ENCODE measurements at places on chromosomes 12 and 14. TPM values are rescaled to one million over a fixed set of nuclear protein-coding genes. Genes with fewer than 3 reads are reported as not detected.

The PAPLN gene
- polyA plus RNA-seq = 1.1 TPM

The CNIH1 gene
- 226 TPM for polyA plus RNA-seq

The SLC6A15 gene
- polyA plus RNA-seq = 1.6 TPM

The NABP2 gene
- polyA plus RNA-seq = 19.2 TPM

The FICD gene
- 3.1 TPM for polyA plus RNA-seq

The CCDC38 gene
- polyA plus RNA-seq = 0.18 TPM

The NELL2 gene
- 20.8 TPM for polyA plus RNA-seq

The ZDHHC22 gene
- 0.34 TPM for polyA plus RNA-seq

The DPPA3 gene
- not detected for polyA plus RNA-seq

The TPPP2 gene
- 0.38 TPM for polyA plus RNA-seq

The C12orf50 gene
- polyA plus RNA-seq = 0.18 TPM

The PTGER2 gene
- 0.77 TPM for polyA plus RNA-seq

The GALNT9 gene
- polyA plus RNA-seq = 10.6 TPM

The PLBD1 gene
- polyA plus RNA-seq = 32.3 TPM

The OASL gene
- not detected for polyA plus RNA-seq

The LMNTD1 gene
- polyA plus RNA-seq = not detected

The KRT6A gene
- polyA plus RNA-seq = 1.8 TPM

The FOXJ2 gene
- 31.8 TPM for polyA plus RNA-seq

The SYNDIG1L gene
- polyA plus RNA-seq = not detected

The LYZ gene
- polyA plus RNA-seq = 40.1 TPM

The KCTD10 gene
- polyA plus RNA-seq = 28.0 TPM

The DNAJC22 gene
- 0.32 TPM for polyA plus RNA-seq

The RNF212B gene
- polyA plus RNA-seq = not detected

The ANO2 gene
- polyA plus RNA-seq = 4.6 TPM

The HELB gene
- polyA plus RNA-seq = not detected

The RHOJ gene
- not detected for polyA plus RNA-seq

The ZCCHC8 gene
- polyA plus RNA-seq = 33.1 TPM

The GLIPR1L1 gene
- polyA plus RNA-seq = 0.61 TPM

The ARHGEF40 gene
- polyA plus RNA-seq = 53.5 TPM

The GDF3 gene
- polyA plus RNA-seq = 0.54 TPM

The IGF1 gene
- polyA plus RNA-seq = 31.9 TPM

Data from muscle of arm (tissue), 14 donors.